Cerebellar nuclear complex (tissue), 1 donor: ENCODE measurements at places on chromosomes 2 and 18.

DNA sequence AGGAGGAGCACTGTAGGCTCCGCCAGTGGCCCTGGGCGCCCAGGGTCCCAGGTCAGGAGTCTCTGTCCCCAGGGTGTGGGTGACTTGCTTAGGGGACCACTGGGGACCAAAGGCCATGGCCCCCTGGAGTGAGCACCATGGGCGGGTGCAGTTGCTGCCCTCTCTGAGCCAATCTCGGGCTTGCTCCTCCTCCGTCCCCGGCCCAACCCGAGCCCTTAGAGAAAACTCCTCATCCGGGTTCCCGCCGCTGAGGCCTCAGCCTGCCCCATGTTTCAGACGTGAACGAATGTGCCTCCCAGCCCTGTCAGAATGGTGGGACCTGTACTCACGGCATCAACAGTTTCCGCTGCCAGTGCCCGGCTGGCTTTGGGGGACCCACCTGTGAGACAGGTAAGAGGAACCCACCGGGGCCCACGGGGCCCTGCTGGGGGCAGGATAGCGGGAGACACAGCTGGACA, 38.6 kb downstream of the SNED1 start:
- no peak for DNase-seq

DNA sequence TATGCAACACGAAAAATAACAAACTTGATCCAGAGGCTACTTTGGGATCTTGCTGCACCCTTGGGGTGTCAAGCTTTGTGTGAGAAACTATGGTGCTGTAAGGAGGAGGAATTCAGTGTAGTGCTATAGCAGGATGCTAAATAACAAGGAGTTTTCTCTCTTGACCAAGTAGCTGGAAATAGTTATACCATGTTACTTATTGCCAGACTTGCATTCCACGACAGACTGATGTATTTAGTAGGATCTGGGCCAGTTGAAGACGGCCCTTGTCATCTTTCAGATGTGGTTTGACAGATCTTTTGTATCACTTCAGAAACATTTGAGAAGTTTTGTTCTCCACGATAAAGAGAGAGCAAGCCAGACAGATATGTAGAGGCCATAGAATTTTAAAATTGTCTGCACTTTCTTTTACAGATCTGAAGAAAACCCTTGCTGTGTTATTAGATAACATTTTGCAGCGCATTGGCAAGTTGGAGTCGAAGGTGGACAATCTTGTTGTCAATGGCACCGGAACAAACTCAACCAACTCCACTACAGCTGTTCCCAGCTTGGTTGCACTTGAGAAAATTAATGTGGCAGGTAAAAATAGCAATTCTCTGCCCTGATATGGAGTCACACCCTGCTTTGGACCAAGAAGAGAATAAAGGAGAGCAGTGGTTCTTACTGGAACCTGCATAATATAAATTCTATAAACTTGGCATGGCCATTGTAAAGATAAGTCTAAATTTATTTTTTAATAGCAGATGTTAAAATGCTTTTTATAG, 16.3 kb downstream of the MGAT5 start:
- no peak for DNase-seq

- no peak for DNase-seq
Measured at GRCh38 chr2:8709611-8710010, 27.8 kb downstream of the ID2 start.

- DNase-seq, result no peak
Measured at GRCh38 chr2:165793779-165794535, at the start of gene GALNT3. Gene GALNT3 (minus strand): TSS chr2:165794247. CDS start chr2:165770700, 23,547 bp downstream.

GRCh38 chr2:170695521-170696410, 19.4 kb upstream of the SP5 start:
- no peak for DNase-seq

DNA sequence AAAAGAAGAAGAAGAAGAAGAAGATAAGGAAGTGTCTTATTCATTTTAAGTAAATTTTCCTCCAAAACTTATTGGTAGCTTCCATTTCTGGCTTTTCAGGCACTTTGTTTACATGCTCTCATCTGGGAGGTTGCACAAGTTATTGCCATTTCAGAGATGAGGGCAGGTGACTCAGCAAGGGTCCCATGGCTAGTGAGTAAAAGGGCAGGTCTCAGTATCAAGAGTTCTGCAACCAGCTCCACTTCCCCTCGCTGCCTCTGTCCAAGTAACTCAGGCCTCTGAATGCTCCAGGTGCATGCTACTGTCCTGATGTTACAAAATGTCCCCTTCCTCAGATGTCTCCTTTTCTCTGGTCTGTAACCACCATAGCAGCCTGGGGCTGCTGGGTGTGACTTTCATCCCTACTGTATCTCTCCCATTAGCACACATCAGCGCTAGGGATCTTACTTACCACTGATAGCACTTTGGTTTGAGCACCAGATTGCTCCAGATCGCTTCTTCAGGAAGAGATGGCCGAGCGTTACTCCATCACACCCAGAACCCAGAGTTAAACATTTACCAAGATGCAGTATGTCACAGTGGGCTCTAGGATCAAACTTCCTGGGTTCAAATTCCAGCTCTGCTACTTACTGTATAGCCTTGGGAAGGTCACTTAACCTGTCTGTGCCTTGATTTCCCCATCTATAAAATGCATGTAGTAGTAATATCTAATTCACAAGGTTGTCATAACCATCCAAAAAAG, 57.4 kb upstream of the LAPTM4A start:
- DNase-seq, result no peak

- peak; percentile 26 for DNase-seq
Measured at GRCh38 chr2:25294573-25295462, 46.9 kb downstream of the DNMT3A start.

GRCh38 chr2:221836095-221836494, 264.0 kb upstream of the EPHA4 start:
- DNase-seq, result no peak

GRCh38 chr2:223503746-223504145, 98.4 kb downstream of the SCG2 start:
- no peak for DNase-seq

DNA sequence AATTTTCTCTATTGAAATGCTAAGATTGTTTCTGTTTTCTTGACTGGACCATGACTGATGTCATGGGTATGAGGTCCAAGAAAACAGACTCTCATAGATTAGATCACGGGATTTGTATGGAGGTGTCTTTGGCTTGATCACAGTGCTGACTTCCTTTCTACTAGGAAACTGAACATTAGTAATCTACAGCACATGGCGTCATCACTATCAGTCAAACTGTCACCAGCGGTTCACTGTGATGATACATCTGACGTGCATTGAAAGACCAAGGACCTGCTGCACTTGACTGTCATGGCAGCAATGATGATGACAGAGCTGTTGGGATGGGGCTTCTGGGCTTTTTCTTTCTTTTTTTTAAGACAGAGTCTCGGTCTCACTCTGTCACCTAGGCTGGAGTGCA, 28.2 kb upstream of the IMPA2 start:
- no peak for DNase-seq

DNA sequence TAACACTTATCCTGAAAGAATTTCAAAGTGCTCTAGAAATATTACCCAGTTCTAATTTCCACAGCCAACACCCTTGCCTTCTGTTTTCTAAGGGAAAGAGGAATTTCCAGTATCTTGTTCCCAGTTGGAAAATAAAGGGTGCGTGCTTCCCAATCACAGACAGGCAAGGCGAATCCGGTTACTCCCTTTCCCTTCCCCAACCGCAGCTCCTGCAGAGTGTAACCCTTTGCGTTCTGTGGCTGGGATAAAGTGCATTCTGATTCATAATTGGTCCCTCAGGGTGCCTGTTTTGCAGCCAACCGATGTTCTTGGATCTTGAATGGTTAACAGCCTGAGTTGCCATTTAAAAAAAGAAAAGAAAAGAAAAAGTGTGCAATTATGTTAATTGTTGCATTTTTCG, 40.6 kb upstream of the PGAP1 start:
- DNase-seq, result no peak
